NCI-H1048 (cell line): ENCODE measurements at places on chromosomes 7 and 10.

- no peak for DNase-seq
These were observed 69.4 kb upstream of the OGDHL start for GRCh38 chr10:49831352-49832035.

GRCh38 chr10:131358741-131359442, 47.4 kb upstream of the TCERG1L start:
- DNase-seq, result no peak

- no peak for DNase-seq
These were observed 23.3 kb upstream of the KIAA1549 start for GRCh38 chr7:139004321-139005090.

DNA sequence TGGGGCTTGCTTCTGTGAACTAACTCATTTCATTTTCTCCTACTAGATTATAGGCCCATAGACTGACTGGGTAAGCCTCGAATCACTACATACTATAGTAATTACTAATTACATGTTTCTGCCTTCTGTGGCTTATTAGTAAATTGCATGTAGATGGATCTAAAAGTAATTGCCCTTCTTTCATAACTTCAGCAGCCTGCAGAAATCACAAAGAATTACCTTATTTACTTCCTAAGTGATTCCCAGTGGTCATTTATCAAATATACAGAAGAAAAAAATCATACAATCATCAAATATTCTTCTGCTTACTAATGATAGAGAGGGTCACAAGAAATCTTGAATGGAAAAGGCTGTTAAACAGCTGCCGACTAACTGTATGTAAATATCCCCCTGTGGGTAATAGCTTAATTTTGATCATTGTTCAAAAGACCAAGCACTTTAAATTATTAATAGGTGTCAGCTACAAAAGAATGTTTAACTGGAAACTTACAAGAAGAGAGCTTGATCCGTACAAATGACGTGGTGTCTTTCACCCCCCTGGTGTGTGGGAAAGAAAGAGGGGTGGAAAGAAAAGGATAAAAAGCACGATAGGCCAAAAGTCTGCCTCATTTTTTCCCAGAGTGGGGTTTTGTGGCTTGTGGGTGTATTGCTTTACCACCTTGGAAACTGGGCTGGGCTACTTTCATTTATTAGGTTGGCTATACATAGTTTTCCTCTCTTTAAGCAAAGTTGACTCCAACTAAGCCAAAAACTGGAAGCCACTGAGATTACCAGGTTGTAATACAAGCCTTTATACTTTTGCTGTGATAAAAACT, 361.8 kb upstream of the ZMIZ1 start:
- DNase-seq, result no peak

GRCh38 chr10:91653219-91653870, 20.5 kb upstream of the PPP1R3C start:
- no peak for DNase-seq

DNA sequence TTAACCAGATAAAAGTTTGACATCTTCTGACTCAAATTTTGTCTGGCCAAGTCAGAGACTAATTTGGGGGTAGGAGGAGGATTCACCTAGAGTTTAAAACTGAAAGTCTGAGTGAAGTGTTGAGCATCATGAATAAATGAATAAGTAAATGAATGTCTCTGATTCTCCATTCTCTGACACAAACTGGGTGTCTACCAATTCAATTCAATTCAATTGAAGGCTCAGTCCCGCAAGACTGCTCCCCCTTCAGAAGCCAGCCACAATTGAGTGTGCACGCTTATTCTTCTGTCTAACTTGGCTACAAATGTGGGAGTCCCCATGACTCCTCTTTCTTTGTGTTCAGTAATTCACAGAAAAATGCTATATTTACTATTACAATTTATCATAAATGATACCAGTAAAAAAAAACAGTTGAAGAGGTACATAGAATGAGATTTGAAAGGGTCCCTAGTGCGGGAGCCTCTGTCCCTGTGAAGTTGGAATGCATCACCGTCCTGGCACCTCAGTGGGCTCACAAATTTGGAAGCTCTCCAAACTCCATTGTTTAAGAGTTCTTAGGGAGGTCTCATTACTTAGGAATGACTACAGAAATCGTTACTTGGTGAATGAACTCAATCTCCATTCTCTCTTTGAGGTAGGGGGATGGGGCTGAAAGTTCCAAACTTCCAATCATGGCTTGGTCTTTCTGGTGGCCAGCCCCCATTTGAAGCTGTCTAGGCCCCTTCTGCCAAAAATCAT, 243.7 kb upstream of the PHYHIPL start:
- DNase-seq, result no peak

GRCh38 chr7:6238309-6238925, 34.0 kb downstream of the CYTH3 start:
- DNase-seq, result no peak

DNA sequence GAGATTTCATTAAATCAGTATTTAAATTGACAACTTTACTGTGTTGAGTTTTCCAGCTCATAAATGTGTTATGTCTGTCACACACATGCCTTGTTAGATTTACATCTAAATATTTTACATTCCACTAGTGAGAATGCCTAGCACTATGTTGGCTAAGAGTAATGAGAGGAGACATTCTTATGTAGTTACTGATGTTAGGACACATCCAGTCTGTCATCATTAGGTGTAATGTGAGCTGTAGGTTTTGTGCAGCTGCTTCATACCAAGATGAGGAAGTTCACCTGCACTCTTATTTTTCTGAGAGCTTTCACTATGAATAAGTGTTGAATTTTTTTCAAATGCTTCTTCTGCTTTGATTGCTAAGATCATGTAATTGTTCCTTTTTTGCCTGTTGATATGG, 218.0 kb upstream of the IGFBP3 start:
- DNase-seq, result no peak

DNA sequence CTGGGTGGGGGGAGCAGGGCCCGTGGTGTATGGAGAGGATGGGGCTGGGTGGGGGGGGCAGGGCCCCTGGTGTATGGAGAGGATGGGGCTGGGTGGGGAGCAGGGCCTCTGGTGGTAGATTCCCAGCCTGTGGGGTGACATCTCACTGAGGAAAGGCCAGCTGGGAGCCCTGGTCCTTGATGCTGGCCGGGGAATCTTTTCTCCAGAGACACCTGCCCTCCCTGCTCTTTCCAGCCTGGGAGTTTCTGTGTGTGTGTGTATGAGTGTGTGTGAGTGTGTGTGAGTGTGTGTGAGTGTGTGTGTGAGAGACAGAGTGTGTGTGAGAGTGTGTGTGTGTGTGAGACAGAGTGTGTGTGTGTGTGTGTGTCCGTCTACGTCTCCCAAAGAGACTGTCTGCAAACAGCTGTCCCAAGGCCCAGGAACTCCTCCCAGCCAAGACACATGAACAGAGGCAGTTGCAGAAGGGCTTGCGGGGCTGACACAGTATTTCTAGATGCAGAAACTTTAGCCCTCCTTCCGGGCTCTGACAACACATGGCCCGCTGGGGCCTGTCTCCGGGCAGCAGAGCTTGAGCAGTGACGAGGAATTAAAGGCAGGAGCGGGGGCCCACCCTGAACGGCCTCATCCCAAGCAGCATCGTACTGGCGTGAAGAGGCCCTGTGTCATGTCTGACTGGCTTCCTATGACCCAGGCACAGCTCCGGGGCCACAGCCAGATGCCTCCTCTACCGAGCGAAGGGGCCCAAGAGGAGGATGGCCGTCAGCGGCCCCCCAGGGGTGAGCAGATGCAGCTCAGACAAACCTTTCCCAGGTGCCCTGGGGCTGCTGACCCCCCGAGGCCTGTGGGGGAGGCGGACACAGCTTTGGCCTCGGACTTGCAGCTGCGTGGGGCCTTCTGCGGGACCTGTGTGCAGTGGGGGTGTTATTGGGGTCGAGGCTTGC, 24.3 kb downstream of the FAM20C start:
- DNase-seq, result no peak

DNA sequence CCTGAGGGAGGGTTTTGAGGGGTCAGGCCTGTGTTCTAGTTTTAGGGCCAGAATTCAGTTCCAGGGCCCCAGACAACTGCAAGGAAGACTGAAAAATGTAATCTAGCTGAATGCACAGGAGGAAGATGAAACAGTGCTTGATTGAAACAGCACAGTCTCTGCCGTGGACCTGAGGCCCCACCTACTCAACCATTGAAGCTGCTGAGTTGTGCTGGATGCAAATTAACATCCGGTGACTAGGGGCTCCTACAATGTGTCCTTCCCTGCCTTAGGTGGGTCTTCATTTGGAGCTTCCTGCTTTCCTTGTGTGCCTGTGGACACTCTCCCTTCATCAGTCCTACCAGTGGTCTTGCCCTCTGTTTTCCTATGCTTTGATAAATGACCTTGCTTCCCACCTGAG, 5.7 kb downstream of the GLRX3 start:
- DNase-seq, result no peak

- no peak for DNase-seq
These were observed 36.4 kb downstream of the ADAP1 start for GRCh38 chr7:918118-918425.

GRCh38 chr7:75727881-75728593, 10.7 kb downstream of the HIP1 start:
- no peak for DNase-seq

DNA sequence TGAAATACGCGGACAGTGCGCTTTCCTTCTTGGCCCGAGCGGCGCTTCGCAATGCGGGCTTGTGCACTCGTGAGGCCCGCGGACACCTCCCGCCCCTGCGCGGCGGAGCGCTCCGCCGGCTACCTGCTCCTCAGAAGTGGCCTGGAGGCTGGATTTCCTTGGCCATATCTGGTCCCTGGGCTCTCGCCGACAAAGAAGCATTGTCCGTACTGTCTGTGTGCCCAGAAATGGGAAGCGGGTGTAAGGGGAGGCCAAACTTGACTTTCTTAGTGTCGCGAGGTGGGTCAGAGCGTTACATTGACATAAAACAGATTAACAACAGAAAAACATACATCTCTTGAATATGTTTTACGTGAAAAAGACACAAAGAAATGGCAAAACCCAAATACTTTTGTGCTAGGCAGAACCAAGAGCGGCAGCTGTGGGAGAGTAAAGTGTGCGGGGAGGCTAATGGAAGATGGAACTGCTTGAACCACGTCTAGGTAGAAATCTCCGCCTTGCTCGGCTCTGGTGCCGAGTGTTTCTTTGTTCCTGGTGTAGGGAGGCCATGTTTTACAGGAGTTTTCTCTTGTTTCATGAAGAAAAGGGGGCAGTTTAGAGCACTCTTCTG, 1.4 kb downstream of the LANCL2 start:
- DNase-seq, result no peak
